SHP77 (cell line): ENCODE measurements at places on chromosomes 5 and 9.

DNA sequence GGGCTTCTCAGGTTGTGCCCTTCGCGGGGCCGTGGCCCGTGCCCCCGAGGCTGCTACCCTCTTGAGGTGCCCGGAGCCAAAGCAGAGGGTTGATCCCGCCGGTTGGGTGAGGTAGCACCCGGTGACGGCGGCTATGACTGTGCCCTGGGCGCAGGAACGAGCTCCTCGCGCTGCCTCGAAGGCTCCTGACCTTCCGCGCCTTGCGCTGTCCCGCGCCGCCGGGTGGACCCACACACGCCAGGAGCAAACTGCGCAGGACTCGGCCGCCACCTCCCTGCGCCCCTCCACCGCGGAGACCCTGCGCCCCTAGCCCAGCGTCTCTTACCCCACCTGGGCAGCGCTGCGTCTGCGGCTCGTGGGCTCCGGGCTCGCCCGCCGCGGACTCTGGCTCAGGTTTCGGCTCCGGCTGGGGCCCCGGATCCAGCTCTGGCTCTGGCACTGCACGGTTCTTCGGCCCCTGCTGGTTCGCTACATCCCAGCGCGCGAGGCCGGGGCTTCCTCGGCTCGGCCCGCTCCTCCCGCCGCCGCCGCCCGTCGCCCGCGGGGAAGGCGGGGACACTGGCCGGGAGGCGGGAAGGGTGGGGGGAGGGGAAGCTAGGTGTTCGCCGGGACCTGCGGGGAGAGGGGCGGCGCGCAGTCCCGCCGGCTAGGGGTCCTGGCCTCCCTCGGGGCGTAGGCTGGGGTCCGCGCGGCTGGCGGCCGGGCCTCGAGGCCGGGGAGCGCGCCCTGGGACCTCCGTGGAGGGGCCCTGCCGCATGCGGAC, 5.4 kb upstream of the PITX1 start:
- DNase-seq, result no peak

DNA sequence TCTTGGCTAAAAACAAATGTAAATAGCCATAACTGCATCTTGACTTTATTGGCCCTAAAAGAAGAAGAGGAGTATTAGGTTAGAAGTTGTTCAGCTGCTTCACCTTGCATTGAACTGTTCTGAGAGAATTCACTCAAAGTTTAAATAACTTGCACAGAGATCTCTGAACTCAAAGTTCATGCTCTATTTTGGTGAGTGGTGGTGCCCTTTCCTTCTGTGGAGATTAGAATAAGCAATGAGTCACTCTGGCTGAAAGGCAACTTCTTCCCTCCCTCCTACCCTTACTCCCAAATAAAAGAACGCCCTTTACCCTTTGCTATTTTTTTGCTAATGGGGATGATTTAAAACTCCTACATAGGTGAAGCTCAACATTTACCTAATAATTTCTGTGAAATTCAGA, 48.9 kb downstream of the ERMP1 start:
- DNase-seq, result no peak

- no peak for DNase-seq
These were observed 442.4 kb downstream of the KIF4B start for GRCh38 chr5:155455791-155456514.

GRCh38 chr5:6872441-6873160, 159.4 kb downstream of the TENT4A start:
- DNase-seq, result no peak

DNA sequence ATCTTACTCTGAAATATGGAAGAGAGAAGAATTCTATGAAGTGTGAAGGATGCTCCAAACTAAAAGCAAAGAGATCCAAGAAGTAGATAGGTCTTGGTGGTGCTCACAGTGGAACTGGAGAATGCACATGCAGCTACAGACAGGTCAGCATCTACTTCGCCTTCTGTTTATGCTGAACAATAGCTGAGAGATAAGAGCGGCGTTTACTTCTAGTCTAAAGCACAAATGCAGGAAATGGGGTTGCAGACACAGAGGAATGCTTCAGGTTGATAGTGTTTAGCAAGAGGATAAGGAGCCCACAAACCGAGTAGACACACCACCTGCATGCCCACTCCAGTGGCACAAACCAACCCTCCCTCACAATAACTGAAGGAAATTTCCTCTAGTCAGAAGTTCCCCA, 180.0 kb upstream of the RGMB start:
- no peak for DNase-seq

DNA sequence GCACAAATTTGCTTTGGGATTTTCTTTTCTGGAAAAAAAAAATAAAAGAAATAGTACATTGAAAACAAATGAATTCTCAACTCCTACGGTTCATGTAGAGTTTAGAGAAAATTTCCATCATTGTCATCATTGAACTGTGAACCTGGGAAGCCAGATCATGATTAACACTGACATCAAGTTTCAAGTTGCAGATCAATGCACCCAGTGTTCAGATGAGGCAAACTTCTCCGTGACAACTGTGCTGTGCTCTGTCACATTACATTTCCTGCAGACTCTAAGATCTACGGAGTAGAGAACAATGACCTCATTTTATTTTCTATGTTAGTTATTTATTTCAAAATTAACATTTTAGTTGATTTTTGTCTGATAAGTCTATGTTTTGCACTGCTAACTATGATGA, 99.7 kb downstream of the MAP1B start:
- no peak for DNase-seq

DNA sequence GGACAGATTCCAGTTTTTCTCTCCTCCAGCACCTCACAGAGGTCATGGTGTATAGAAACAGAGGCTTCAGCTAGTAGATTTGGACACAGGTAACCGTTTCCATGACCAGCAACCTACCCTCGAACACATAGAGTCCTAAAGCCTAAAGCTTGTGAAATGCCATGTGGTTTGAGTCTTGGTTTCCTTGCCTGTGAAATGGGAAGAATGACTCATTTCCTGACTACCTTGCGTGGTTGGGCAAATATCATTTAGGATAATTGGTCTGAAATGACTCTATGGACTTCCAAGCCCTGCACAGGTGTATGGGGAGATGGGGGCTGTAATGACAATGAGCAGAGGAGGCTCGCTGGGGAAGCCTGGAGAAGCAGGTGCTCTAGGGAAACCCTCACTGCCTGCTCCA, 134.6 kb downstream of the TTLL11 start:
- DNase-seq, result no peak

DNA sequence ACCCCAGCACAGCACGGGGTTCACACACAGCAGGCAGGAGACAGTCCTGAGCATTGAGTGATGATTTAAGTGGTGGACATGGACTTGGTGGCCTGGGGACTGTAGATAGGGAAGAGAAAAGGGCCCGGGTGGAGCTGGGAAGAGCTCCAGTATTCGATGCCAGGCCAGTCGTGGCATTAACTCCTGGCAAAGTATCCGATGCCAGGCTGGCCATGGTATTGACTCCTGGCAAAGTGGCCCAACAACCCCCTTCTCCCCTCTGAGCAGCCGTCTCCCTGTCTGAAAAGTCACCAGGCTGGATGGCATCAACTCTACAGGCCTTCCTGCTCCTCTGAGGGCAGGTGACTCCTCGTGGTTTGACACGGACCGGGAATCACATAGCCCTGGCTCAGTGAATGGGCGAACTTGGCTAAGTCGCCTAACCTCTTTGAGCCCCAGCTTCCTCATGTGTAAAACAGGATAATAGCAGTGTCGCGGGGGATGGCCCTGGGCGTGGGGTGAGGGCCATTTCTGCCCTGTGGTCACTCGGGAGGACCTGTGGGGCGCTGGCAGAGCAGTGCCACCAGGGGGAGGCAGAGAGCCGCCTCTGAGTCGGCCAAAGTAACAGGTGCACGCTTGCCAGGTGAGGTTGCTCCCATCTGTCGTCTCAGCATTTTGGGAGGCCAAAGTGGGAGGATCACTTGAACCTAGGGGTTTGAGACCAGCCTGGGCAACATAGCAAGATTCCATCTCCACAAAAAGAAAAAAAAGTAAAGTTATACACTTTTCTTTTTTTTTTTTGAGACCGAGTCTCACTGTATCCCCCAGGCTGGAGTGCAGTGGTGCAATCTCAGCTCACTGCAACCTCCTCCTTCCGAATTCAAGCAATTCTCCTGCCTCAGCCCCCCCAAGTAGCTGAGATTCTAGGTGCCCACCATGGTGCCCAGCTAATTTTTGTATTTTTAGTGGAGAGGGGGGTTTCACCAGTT, 5.7 kb upstream of the SEC16A start:
- peak; percentile 16 for DNase-seq

- no peak for DNase-seq
These were observed 66.9 kb downstream of the TMC1 start for GRCh38 chr9:72588336-72588735.

- DNase-seq, result no peak
These were observed 90.1 kb downstream of the NR3C1 start for GRCh38 chr5:143313298-143313852.

- DNase-seq, result peak; percentile 14
These were observed 26.9 kb upstream of the SYK start for GRCh38 chr9:90774682-90775081.

GRCh38 chr5:179307931-179308471, 37.3 kb downstream of the ADAMTS2 start:
- no peak for DNase-seq

DNA sequence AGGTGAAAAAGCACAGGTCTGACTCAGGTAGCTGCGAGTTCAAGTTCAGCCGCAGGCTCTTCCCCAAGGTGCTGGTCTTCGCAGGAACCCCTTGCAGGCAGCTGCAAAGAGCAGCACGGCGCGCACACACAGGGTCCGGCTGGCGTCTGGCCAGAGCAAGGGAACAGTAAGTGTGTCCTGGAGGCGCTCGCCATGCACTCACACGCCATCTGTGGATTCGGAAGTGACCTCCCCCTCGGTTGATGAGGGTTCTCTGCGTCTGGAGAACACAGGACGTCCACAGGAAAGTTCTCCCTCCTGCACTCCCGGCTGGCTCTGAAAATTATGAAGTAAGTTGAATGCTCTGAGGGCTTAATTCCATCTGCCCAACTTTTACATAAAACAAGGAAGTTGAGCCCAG, 14.0 kb upstream of the EGFL7 start:
- peak; percentile 48 for DNase-seq

DNA sequence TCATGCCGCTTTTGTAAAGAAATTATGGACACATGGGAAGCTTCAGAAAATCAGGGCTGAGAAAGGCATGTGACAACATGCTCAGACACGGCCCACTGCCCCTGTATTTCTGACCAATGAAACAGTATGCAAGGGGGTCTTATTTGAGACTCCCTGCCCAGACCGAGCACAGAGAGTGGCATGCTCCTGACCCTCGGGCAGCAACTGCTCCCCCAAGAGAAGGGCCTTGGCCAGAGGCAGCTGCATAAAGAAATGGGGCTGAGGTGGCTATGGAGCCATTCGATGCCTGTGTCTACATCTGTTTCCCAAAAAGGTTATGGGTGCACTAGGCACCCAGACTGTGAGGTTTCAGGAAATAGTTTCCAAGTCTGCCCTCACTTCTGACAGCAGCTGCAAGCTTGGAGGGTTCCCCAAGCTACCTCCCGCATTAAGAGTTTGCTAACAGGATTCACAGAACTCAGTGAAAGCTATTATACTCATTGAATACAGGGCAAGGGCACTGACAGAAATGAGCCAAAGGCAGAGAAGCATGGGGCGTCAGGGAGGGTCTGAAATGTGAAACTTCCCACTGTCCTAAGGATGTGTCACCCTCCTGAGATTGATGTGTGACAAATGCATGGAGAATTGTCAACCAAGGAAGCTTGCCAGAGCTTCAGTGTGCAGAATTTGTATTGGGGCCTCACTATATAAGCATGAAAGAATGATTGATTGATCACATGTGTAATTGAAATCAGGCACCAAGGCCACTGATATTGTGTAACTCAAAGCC, 94.3 kb downstream of the DAP start:
- DNase-seq, result no peak
